Brain (organoid and tissue), 16 donors: ENCODE measurements at places on chromosomes 3 and 15.
A peak's percentile ranks its signal among the peaks of the same experiment; 100 is the strongest.

- DNase-seq = no peak
These were observed 7.8 kb downstream of the THBS1 start for GRCh38 chr15:39588531-39589192.

GRCh38 chr15:90191794-90192509 lies 9.2 kb upstream of the SEMA4B start:
- DNase-seq = peak; percentile 74

GRCh38 chr3:119104031-119104430 lies 41.9 kb upstream of the TEX55 start:
- no peak for DNase-seq

GRCh38 chr3:99895131-99895696 lies 77.6 kb downstream of the CMSS1 start:
- DNase-seq = no peak

DNA sequence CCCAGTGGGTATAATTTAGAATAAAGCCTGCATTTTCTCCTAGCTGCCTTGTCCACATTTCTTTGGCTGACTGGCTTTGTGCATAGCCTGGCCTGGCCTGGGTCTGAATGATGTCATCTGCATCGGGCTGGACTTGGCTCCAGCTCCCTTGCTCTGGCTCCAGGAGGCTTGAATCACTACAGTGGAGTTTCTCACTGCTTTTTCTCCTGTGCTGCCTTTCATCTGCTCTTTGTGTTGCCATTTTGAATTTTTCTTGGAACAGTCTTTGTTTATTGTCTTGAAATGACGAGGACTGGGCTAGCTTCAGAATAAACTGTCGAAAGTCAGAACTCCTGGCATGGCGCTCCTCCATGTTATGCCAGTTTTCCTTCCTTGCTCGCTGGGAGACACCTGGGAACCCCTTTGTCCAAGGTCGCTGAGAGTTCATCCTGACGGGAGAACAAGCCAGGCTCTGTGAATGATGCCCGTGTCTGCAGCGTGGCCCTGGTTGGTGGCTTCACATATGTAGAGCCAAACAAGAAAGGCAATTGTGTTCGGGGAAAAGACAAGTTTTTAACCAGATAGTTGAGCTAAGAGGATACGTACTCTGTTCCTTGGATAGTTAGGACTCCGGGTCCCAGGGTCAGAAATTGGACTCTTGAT lies 258.9 kb downstream of the PDZRN3 start:
- DNase-seq = peak; percentile 62

DNA sequence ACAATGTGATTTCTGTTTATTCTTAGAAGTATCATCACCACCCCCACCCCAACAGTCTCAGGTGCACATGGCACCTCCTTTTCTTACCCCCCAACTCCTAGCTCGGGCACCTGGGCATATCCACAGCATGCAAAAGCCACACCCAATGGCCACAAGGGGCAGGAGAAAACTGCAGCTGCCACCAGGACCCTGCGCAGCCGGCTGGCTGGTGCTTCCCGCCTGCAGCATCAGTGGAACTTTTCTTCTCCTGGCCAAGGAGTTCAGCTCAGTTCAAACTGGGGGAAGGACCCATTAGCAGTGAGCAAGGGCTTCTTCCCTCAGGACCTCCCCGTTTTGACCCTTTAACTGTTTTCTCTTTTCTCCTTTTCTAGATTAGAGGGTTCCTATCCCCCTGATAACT lies 44.8 kb downstream of the TM4SF18 start:
- DNase-seq = no peak

DNA sequence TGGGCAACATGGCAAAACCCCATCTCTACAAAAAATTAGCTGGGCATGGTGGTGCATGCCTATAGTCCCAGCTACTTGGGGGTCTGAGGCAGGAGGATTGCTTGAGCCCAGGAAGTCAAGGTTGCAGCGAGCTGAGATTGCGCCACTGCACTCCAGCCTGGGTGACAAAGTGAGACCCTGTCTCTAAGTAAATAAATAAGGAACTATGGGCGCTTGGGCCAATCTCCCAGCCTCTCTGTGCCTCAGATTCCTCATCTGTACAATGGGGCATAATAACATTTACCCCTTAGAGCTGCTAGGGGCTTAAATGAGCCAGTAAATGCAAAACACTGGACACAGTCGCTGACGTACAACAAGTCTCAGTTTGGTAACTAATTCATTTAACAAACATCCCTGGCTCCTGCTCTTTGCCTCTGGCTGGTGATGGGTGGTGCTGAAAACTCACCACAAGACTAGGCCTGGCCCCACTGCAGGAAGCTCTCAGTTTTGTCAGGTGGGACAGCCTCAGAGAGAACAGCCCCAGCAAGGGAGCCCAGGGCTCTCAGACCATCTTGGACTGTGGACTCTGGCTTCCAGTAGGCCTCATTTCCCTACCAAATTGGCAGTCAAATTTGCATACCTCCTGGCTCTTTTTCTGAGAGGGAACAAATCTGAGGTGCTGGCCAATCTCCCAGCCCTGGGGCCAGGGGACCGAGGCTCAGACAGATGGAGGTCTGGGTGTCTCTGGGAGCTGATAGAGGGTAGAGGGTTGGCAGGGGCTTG lies 6.4 kb upstream of the TBC1D2B start:
- DNase-seq = no peak

- peak; percentile 9 for DNase-seq
These were observed 1437.0 kb downstream of the OTOL1 start for GRCh38 chr3:162933656-162934055.

DNA sequence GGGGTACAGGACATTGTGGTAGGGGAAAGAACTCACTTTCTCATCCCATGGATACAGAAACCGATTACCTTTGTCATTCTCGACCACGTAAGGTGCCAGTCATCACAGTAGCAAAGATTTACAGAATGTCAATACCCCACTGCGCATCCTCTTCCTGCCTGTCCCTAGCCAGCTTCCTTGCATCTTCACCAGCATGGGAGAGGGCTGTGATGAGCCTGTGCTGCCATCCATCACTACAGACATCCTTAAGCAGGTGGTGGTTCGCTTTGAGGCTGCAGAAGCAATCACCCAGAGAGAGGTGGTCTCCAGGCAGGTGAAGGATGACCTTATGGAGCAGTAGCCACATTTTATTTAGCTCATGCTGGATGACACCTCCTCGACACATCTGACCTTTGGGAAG lies 23.3 kb upstream of the ARIH1 start:
- DNase-seq = no peak

DNA sequence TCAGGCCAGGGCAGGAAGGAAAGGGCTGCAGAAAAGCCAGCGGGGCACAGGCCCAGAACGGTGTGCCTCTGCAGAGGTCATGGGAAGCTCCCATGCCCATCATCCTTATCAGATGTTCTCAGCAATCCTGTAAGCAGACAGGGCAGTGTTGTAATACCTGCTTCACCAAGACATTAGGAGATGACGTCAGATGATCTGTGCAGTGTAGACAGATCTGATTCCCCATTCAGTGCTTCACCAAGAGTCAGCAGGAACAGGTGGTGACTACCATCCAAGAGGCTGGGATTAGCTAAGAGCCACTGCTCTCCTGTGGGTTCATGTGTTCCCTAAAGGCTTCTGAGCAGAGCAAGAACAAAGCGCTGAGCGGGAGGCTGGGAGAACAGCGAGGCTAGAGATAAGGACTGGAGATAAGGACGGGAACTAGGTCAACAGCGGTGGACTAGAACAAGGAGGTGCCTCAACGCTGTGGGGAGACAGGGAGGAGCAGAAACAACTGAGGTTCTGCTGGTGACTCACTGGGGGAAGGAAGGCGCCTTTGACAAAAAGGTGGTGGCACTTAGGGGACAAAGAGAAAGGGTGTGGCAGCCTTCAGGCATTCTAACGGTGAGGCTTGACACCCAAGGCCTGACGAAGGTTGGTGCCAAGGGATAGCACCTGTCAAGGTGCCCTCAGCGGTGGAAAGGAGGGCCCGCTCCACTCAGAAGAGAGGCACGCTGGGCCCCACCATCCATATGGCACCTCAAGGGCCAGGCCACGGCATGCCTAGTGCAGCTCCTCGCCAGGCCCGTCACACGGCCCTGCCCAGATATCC lies 28.4 kb downstream of the CCDC12 start:
- DNase-seq = no peak

GRCh38 chr15:89999676-90000185 lies 1.4 kb upstream of the ZNF710 start:
- peak; percentile 60 for DNase-seq

GRCh38 chr15:62588938-62589670 lies 424.0 kb upstream of the C2CD4B start:
- DNase-seq = no peak

- no peak for DNase-seq
These were observed 165.7 kb upstream of the TSC22D2 start for GRCh38 chr3:150242220-150242936.

DNA sequence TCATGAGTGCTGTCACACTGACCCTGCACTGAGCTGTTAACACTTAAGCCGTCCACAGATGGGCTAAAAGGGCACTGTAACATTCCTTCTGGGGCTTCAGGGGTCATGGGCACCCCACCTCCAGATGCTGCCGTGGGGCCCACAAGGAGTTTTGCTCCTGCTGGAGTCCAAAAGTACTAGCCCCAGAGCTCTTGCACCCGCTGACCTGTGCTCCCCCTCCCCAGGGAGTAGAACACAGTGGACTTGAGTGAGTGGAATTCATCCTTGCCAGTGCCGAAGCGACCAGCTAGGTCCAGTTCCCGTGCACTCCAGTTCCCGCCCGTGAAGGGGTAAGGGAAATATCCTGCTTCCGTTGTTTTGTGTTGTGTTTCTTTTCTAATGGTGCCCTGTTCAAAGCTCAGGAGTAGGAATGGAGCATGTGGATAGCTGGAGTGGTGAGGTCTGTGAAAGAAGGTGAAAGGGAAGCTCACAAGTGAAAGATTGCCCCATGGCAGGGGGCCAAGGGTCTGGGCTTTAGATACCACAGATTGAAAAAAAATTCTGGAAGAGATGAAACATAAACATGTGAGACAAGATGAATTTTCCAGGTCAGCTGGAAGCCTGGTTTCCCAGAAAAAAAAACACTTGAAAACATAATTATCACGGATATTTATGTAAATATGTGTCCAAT lies 36.6 kb downstream of the SLCO2A1 start:
- DNase-seq = no peak

DNA sequence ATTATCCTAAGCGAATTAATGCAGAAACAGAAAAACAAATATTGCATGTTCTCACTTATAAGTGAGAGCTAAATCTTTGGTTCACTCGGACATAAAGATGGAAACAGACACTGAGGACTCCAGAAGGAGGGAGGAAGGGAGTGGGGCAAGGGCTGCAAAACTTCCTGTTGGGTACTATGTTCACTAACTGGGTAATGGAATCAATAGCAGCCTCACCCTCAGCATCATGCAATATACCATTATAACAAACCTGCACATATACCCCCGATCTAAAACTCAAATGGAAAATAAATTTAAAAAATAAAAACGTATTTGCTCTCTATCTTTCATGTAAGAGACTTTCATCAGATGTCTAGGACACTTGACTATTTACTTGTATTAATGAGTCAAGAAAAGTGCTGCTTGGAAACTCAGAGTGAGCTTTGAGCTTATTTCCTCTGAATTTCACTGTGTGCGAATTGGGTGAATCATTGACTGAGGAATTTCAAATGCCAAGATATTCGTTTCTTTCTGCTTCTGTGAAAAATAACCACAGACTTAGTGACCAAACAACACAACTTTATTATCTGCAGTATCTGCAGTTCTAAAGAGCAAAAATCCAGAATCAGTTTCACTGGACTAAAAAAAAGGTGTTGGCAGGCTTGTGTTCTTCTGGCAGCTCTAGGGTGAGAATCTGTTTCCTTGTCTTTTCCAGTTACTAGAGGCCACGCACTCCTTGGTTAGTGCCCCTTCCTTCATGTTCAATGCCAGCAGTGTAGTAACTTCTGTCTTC lies 18.4 kb downstream of the TM4SF18 start:
- no peak for DNase-seq

GRCh38 chr3:112230033-112230432 lies 64.0 kb downstream of the SLC9C1 start:
- DNase-seq = no peak

DNA sequence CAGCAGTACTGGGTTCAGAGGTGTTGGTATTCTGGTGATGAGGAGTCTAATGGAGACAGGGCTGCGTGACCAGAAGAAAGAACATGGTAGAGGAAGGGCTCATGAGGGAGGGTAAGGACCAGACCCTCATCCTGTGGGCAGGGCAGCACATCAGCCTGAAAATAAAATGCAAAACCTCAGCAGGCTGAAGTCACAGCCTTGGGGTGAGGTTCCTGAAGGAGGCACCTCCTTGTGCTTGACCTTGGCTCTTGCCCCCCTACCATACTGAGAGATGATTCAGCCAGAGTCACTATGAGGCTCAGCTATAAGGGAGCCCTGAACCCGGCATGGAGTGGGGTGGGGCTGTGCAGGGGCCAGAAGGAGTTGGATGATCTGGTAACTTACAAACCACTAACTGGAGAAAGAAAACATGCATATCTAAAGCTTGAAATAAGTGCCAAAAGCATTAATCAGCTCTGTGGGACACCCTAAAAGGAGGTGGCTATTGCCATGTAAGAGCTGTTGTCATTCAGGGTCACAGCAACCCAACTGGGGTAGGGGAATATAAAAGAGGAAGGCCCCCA lies 60.2 kb downstream of the CORO2B start:
- no peak for DNase-seq

DNA sequence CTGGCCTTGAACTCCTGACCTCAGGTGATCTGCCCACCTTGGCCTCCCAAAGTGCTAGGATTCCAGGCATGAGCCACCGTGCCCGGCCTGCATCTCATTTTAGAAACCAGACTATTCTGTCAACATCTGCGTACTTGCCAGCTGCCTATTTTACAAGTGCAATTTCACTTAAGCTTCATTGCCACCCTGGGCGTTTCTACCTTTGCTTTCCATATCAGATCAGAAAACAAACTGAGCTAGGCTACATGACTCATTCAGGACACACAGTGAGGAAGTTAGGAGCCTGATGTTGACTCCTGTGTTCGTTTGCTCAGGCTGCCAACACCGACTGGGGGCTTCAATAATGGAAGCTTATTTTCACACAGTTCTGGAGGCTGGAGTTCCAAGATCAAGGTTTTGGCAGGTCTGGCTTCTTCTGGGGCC lies 42.3 kb upstream of the KLHL25 start:
- no peak for DNase-seq

- peak; percentile 33 for DNase-seq
These were observed at the start of gene ZBTB38 for GRCh38 chr3:141368062-141368924. Gene ZBTB38, plus strand, starts transcription at chr3:141368504. Its CDS starts 73,885 bp downstream, at chr3:141442389.

- DNase-seq = no peak
These were observed 221.3 kb downstream of the OPA1 start for GRCh38 chr3:193814166-193814892.

DNA sequence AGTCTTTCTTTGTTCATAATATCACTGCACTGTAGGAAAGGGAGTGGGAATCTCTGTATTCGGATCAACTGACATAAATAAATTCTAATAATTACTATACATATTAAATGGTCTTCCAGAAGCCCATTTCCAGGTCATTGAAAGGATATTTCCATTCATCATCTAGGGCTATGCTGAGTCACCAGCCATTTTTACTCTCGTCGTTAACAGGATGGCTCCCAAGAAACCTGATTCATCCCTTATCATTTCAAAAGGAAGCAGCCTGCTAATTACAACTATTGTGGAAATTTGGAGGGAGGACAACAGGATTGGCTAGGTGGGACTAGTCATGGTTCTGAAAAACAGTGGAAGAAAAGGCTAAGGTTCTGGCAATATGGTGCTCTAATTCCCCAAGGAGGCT lies 13.6 kb downstream of the GMNC start:
- no peak for DNase-seq

- DNase-seq = no peak
These were observed 248.8 kb upstream of the TPM1 start for GRCh38 chr15:62793752-62794144.

- peak; percentile 80 for DNase-seq
These were observed 4.9 kb downstream of the PRICKLE2 start for GRCh38 chr3:64220161-64220914.
